Left colon (tissue), 2 donors: ENCODE measurements at places on chromosomes 7 and 10. TPM values are rescaled to one million over a fixed set of nuclear protein-coding genes. Genes with fewer than 3 reads are reported as not detected.

POU6F2 gene
- not detected for total RNA-seq

DNA sequence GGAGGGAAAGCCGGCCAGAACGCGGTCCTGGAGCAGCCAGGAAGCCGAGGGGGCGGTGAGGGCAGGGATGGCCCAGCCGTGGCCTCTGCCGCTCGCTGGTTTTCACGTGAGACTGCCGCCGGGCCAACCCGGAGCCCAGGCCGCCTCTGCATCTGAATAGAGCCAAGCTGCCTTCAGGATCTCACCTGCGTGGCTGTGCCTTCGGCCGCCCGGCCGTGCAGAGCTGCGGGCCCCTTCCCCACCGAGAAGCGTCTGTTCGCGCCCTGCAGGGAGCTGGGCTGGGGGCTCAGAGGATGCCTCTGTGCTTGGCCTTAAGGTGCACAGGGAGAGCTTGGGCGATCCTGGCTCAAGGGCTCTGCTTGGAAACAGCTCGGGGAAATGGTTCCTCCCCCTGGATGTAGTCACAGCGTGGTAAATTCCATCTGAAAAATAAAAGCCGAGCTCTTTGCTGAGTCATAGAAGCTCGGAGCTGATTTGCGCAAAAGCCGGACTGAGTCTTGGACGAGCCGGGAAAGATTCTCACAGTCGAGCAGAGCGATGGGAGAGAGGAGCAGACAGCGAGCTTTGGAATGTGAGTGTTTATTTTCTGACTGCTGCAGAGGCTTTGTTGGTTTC, at the start of gene JAKMIP3:
Gene JAKMIP3 (plus strand): TSS at position 456 of the 615 bp plus-strand sequence. CDS start 38,863 bp downstream, outside the sequence.
- DNase-seq = peak; percentile 46

THNSL1 gene
- total RNA-seq = 2.5 TPM

- peak; percentile 38 for DNase-seq
These were observed 42.6 kb upstream of the DLG5 start for GRCh38 chr10:77969114-77969513.

- DNase-seq = no peak
These were observed 6.9 kb downstream of the MMD2 start for GRCh38 chr7:4951903-4952636.

GRCh38 chr7:101031082-101031481, 11.2 kb downstream of the MUC17 start:
- DNase-seq = no peak

- no peak for DNase-seq
These were observed 61.3 kb downstream of the RNLS start for GRCh38 chr10:88521791-88522190.

DNA sequence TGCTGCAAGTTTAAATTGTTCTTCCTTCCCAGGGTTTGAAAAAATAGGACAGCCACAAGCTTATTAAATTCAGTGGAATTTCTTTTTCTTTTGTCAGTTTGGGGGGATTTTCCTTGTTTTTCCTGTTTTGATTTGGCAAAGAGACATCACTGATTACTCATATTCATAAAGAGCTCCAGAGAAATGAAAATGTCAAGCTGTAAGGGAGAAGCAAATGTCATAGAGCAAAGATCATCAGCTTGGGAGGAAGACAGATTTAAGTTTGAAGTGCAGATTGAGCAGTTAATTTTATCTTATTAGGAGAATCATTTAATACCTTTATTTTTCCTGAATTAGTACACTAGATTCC, 255.8 kb upstream of the PHYHIPL start:
- DNase-seq = no peak

GRCh38 chr10:6840201-6840691, 260.2 kb upstream of the PRKCQ start:
- DNase-seq = no peak

DNA sequence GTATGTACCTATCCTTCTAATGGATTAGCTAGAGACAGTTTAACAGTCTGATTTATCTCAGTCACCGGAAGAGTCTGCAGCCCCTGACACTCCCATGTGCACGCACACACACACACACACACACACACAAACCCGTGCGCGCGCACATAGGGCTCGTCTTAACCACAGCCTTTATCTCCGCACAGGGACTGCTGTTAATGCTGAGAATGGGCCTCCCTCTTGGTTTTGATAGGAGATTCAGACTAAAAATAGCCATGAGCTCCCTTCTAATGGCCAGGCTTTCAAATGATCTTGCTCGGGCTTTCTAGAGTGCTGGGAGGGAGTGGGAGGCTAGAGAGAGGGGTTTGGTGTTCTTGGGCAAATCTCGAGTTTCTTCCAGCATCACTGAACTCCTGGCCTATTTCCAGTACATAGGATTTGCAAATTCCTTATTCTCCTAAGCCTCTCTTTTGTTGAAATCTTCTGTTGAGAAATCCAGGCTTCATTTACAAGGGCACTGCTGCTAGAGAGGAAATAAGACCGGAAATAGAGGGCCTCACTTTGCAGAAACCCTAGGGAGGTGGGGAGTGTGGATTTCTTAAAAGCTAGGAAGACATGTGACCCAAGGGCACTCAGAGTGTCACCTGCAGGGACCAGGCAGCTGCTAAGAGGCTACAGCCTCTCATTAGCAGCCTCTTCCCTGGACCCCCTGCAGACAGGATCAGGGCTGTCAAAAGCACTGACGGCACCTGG, 2.4 kb downstream of the TMEM72 start:
- no peak for DNase-seq

- DNase-seq = no peak
These were observed 203.0 kb upstream of the MEOX2 start for GRCh38 chr7:15889507-15889906.

IL6 gene
- 0.76 TPM for total RNA-seq

GRCh38 chr10:11499425-11500071, 111.9 kb downstream of the USP6NL start:
- no peak for DNase-seq

DNA sequence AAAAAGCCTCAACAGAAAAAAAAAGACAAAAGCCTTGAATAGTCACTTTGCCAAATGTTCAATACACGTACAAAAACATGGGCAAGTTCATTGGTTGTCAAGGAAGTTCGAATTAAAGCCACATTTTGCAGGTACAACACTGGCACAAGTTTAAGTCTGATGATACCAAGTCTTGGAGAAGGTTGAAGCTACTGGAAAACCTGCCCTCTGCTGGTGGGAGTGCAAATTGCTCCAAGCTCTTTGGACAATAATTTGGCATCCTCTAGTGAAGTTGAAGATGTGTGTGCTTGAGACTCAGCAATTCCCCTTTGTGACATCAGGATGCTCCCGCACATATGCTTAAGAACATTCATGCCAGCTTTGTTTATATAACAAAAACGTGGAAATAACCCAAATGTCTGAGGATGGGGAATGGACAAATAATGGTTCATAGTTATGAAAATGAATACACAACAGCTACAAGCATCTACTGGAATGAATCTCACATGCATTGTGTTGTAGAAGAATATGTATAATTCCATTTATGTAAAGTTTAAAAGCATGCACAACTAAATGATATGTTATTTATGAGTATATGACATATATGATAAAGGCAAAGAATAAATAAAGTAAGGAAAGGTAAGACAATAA, 120.0 kb upstream of the PLPP4 start:
- peak; percentile 62 for DNase-seq

SPDYE9 gene
- total RNA-seq = not detected

GRCh38 chr10:77507291-77507880, 130.2 kb downstream of the KCNMA1 start:
- no peak for DNase-seq

SFTPD gene
- total RNA-seq = not detected

DNA sequence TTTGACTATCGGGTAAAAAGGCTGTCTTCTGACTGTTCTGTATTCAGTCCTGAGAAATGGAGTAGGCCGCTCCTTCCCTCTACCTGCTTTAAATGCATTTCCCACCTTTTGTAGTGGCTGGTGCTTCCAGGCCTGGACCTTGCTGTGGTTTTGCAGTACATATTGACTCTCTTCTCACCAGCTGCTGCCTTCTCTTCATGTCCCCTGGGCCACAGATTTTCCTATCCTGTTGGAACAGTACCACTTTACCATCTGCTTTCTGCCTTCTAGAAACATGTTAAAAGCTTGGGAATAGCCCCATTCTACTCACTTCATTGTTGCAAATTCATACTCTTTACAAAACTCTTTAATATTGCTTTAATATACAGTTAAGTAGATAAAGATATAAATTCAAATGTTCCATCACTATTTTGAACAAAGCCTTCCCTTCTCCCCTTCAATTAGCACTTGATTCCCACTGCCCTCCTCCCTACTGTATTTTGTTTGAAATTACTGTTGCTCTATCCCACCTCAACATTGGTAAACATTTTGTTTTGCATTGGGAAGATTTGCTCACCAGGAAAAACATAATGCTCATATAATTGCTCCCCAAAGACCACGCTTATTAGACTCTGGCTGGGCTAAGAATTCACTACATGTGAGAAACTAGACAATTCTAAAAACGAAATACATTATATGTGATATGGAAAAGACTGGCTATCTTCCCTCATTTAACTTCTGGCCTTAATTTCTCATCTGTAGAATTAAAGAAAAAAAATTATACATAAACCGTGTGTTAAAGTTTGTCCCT, 17.3 kb upstream of the SEMA3C start:
- DNase-seq = no peak
